PC-9 (cell line): ENCODE measurements at places on chromosomes 1 and 21. TPM values are rescaled to one million over a fixed set of nuclear protein-coding genes. Genes with fewer than 3 reads are reported as not detected.
A peak's percentile ranks its signal among the peaks of the same experiment; 100 is the strongest.

GRCh38 chr1:85330214-85330631 is 53.8 kb upstream of the BCL10 start:
- peaks cover 52% of the 10 kb centered on the region for H3K4me1 ChIP-seq
- peak; percentile 51 for DNase-seq
- no peak overlapping the region for H3K4me3 ChIP-seq
- H3K36me3 ChIP-seq: peaks cover 10% of the 10 kb centered on the region; the same call in 1 of the 2 replicates
- H3K27me3 ChIP-seq: no peaks in the 10 kb centered on the region
- H3K27ac ChIP-seq: peak overlapping the region; percentile 68

- H3K27ac ChIP-seq: peak within 1 kb of the TSS; percentile 36; the same call in 1 of the 2 replicates
- H3K4me3 ChIP-seq: peak within 1 kb of the TSS; percentile 79
- H3K27me3 ChIP-seq: no peaks in the 10 kb centered on the region
- H3K36me3 ChIP-seq: no peaks in the 10 kb centered on the region
Observed at GRCh38 chr21:33229784-33230544, at the start of gene IFNAR2. IFNAR2 (plus strand) TSS chr21:33229938; CDS start chr21:33241923, 11,985 bp downstream.

DNA sequence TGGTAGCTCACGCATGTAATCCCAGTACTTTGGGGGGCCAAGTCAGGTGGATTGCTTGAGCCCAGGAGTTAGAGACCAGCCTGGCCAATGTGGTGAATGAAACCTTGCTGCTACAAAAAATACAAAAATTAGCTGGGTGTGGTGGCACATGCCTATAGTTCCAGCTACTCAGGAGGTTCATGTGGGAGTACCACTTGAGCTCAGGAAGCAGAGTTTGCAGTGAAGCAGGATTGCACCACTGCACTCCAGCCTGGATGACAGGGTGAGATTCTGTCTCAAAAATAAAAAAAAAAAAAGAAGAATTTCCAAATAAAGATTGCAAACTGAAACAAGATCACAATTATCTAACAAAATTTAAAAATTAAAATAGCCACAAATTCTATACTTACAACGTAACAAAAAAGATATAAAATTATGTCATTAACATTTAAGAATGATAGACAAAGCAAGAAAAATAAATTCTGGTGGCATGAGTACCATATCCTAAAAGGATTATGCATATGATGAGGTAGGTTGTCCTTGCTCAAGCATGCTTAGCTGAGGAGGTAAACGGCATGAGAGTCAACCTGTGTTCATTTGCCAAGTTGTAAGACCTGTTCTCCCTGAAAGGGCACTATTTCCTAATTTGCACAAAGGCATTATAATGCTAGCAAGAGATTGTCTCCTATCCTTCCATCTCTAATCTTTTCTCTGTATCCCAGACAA is 20.2 kb downstream of the IPP start:
- H3K4me3 ChIP-seq: no peak overlapping the region
- H3K27ac ChIP-seq: peak overlapping the region; percentile 23
- no peaks in the 10 kb centered on the region for H3K27me3 ChIP-seq
- peak; percentile 37 for DNase-seq
- H3K36me3 ChIP-seq: 0 out of 2 replicates have a peak, but pooled peaks cover 2% of the 10 kb centered on the region

- no peak for DNase-seq
- peaks cover 7% of the 10 kb centered on the region for H3K4me1 ChIP-seq
- H3K27me3 ChIP-seq: no peaks in the 10 kb centered on the region
- no peak overlapping the region for H3K4me3 ChIP-seq
Observed at GRCh38 chr1:220550811-220551399, 23.0 kb downstream of the MARK1 start.

- H3K27me3 ChIP-seq: no peaks in the 10 kb centered on the region
- H3K4me1 ChIP-seq: no peaks in the 10 kb centered on the region
- no peak for DNase-seq
Observed at GRCh38 chr1:159786465-159786864, 5.7 kb downstream of the DUSP23 start.

DNA sequence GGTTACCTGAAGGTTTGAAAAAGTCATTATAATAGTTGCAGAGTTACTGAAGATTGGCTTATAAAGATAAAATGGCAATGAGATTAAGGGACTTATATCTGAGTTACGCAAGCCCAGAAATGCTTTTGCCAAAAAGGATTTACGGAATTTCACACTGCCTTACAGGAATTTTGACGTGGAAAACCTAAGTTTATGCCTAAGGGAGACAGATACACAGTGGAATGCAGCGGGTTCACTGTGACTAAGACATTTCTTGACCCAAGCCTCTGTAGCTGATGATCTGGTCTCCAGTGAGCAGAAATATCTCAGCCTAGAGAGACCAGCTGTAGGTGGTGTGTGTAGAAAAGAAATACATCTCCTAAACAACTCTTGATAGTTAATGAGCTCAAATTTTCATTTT is 10.1 kb upstream of the EXO1 start:
- peak overlapping the region; percentile 53 for H3K27ac ChIP-seq
- peaks cover 17% of the 10 kb centered on the region for H3K4me1 ChIP-seq
- no peaks in the 10 kb centered on the region for H3K27me3 ChIP-seq
- DNase-seq: peak; percentile 85
- no peak overlapping the region for H3K4me3 ChIP-seq

GRCh38 chr1:36831186-36831810 is 203.0 kb downstream of the GRIK3 start:
- H3K27ac ChIP-seq: no peak overlapping the region
- H3K4me1 ChIP-seq: peaks cover 28% of the 10 kb centered on the region
- H3K4me3 ChIP-seq: no peak overlapping the region
- no peaks in the 10 kb centered on the region for H3K36me3 ChIP-seq

DNA sequence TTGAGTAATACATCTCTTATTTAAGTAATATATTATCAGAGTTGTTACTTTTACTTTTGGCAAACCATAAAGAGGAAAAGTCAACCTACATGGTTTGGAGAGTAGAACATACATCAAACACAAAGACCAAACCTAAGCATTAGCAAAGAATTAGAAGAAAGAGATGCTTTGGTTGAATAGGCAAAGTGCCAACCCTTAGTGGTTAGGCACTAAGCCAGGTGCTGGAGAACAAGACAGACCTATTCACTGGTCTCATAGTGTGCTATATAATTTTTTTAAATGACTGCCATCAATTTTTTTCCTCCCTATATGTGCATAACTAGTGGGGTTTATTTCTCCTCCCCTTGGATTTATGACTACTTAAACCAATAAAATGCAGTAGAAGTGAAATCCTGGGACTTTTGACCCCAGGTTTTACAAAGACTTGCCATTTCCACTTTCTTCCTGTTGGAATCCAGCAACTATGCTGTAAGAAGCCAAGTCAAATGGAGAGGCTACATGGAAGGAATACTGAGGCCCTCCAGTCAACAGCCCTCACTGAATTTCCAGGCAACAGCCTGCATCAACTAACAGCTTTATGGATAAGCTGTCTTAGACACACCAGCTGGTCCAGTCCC is 69.8 kb upstream of the HAO2 start:
- H3K27ac ChIP-seq: no peak overlapping the region
- DNase-seq: no peak
- H3K36me3 ChIP-seq: no peaks in the 10 kb centered on the region

DNA sequence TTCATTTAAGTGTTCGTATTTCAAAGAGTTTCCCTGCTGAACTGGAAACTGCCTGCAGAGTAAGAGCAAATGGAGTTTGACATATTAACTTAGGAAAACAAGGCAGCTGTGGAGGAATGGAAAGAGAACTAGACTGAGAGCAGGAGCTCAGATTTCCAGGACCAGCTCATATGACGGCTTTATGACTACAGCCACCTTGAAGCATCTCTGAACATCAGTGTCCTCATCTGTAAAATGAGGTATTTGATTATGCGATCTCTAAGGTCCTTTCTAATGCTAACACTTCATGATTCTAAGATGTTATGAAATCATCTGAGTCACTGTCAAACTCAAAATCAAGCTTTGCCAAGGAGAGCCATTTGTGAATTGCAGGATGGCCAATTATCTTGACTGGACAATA is 112.3 kb downstream of the PRRX1 start:
- H3K4me1 ChIP-seq: no peaks in the 10 kb centered on the region
- DNase-seq: no peak
- no peak overlapping the region for H3K4me3 ChIP-seq
- no peaks in the 10 kb centered on the region for H3K27me3 ChIP-seq

DNA sequence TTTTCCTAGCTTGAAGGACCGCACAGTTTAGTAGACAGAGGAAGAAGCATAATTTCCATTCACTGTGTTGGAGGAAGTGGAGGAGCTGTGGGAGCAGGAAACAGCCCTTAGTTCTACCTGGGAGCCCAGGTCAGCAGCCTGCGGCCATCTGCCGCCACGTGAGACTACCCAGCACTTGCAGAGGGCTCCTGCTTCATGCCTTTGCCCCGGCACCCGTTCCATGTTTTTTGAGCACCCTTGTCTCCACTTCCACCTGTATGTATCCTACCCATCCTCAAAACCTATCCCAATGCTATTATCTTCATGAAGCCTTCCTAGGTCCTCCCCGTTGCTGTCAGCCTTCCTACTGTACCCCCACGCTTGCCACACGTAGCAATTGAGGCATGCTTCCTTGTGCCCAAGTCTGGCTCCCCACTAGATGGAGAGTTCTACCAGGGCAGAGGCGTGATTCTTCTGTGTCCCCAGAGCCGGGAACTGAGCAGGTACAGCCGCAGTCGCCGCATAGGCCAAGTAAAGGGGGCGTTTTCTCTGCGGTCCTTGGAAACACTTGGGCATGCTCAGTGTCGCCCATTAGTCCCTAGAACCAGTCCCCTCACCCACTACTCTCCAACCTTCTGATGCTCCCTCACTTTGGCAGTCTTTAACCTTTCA is 1.9 kb downstream of the SLC6A9 start:
- H3K27me3 ChIP-seq: no peaks in the 10 kb centered on the region
- peaks cover 16% of the 10 kb centered on the region for H3K36me3 ChIP-seq
- peaks cover 64% of the 10 kb centered on the region for H3K4me1 ChIP-seq
- peak overlapping the region; percentile 97 for H3K4me3 ChIP-seq
- peak overlapping the region; percentile 91 for H3K27ac ChIP-seq

- no peaks in the 10 kb centered on the region for H3K36me3 ChIP-seq
- H3K27ac ChIP-seq: no peak overlapping the region
- DNase-seq: no peak
- H3K4me1 ChIP-seq: no peaks in the 10 kb centered on the region
Observed at GRCh38 chr21:26159869-26160268, 10.7 kb downstream of the APP start.

DNA sequence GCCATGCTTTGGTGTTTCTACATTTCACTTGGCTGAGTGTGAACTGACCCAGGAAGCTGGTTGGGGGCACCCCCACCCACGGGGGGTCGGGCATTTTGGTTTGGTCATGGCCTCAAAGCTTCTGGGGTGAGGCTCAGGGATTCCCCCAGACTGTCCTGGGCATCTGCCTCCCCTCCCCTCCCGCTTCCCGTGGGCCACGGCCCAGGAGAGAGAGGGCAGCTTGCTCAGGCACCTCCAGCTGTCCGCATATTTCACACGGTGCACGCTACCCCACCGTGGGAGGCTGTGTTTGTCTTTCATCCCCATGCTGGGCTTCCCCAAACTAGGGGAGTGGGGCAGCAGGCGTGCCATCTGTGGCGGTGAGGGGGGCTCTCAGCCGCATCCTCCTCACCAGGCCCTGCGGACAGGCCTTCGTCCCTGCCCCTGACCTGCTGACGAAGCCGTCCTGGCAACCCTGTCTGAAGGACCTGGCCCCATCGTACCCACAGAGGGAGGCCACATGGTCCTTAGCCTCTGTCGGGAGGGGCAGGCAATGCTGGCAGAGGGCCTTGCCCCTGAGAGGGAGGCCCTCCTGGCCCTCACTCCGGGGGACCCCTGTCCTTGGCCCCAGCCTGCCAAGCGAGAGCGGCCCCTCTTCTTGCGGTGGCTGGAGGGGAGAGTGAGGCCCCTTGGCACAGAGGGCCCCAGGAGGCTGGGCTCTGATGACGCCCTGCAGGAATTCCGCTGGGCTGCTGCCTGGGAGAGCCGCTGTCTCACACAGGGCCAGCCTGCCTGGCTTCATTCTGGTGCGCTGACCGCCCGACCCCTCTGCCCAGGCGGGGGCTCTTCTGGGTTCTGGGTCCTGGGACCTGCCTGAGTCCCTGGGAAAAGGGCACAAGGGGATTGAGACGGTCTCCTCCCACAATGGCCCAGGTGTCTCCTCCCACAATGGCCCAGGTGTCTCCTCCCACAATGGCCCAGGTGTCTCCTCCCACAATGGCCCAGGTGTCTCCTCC is 22.1 kb downstream of the TP73 start:
- H3K36me3 ChIP-seq: no peaks in the 10 kb centered on the region
- peaks cover 13% of the 10 kb centered on the region for H3K4me1 ChIP-seq
- H3K4me3 ChIP-seq: peak overlapping the region; percentile 41; the same call in 1 of the 2 replicates
- H3K27ac ChIP-seq: no peak overlapping the region
- peak; percentile 35 for DNase-seq

GRCh38 chr1:226643611-226644540 is 95.2 kb downstream of the ITPKB start:
- H3K27ac ChIP-seq: peak overlapping the region; percentile 52
- no peak for DNase-seq
- no peaks in the 10 kb centered on the region for H3K36me3 ChIP-seq
- H3K27me3 ChIP-seq: no peaks in the 10 kb centered on the region
- H3K4me3 ChIP-seq: no peak overlapping the region

DNA sequence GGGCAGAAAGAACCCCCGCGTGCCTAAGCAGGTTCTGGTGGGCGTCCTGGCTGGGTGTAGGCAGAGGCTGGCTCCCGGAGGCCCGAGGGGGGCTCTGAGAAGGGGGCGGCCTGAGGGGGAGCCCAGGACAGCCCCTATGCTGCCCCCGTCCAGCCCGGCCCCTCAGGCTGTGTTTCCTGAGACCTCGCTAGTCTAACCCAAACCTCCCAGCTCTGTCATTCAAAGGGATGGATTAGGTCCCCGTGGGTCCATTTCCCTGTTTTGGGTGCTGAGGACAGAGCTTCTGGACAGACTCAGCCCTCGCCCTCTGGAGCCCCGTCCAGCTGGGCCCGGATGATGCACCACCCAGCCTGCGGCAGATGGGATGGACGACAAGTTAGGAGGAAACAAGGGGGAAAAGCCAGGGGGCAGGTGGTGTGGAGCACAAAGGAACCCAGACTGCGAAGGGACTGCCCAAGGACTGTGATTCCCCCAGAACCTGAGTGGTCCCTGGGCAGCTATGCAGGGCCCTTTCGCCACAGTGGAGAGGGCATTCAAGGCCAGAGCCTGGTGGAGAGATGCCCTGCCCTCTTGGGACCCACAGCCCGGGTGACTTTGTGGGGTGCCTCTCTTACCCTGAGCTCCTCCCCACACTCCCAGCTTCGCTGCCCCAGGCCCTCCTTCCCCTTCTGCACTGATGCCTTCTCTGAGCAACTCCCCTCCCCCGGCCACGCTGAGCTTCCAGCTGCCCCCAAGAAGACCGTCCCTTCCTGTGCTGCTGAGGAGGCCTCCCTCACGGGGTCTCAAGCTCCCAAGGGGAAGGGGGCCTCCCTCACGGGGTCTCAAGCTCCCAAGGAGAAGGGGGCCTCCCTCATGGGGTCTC is 2.8 kb downstream of the HES4 start:
- H3K36me3 ChIP-seq: no peaks in the 10 kb centered on the region
- H3K27me3 ChIP-seq: no peaks in the 10 kb centered on the region
- H3K27ac ChIP-seq: no peak overlapping the region
- no peak for DNase-seq
- no peaks in the 10 kb centered on the region for H3K4me1 ChIP-seq

ALG14 gene
- 7.7 and 8.6 TPM in 2 replicates for total RNA-seq

C1orf226 gene
- 10.5 and 11.3 TPM in 2 replicates for total RNA-seq

HSD3B2 gene
- total RNA-seq: not detected in 2 replicates

CLEC20A gene
- total RNA-seq: not detected in 2 replicates

UBXN10 gene
- total RNA-seq: 9.4 and 11.9 TPM in 2 replicates

OR2M4 gene
- not detected in 2 replicates for total RNA-seq

TLR5 gene
- 2.5 and 3.4 TPM in 2 replicates for total RNA-seq

C1orf167 gene
- not detected in 2 replicates for total RNA-seq

SPRR2A gene
- total RNA-seq: not detected in 2 replicates
